ENCODE measurements at places on chromosomes 6 and 20.

DNA sequence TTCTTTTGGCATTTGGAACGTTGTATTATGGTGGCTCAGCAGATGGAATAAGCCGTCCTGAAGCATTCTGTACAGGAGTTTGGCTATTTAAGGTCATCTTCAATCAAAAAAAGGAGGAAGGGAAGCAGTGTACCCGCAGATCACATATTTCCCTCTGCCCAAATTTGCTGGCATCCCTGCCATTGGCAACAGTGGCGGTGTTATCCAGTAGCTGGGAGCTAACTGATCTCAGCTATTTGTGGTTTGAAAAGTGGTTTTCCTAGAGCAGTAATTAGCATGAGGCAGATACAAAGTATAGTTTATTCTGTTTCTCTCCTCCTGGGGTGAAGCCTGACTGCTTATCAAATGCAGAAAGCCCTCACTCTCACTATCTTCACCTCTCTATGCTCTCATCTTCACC lies 576.8 kb downstream of the QKI start:
- no peak for DNase-seq

GRCh38 chr6:148457137-148457842 lies 114.7 kb downstream of the SASH1 start:
- no peak for DNase-seq

- no peak for DNase-seq
Measured at GRCh38 chr6:122730775-122731386, 48.6 kb upstream of the FABP7 start.

DNA sequence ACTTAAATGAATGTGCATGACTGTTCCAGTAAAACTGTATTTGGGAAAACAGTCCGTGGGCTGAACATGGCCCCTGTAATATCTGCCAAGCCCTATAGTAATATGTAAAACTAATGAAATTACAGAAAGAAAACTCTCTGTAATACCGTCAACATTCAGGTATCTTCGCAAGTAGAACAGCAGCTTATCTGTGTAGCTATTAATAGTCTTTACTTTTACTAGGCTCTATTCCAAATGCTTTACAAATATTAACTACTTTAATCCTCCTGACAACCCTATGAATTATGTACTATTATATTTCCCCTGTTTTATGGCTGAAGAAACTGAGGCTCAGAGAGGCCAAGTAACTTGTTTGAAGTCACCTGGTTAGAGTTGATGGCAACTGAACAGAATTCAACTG lies 57.1 kb downstream of the DAAM2 start:
- DNase-seq = no peak

GRCh38 chr20:63206878-63207277 lies 9.1 kb downstream of the YTHDF1 start:
- no peak for DNase-seq

- no peak for DNase-seq
Measured at GRCh38 chr6:40671694-40672050, 84.5 kb upstream of the LRFN2 start.

DNA sequence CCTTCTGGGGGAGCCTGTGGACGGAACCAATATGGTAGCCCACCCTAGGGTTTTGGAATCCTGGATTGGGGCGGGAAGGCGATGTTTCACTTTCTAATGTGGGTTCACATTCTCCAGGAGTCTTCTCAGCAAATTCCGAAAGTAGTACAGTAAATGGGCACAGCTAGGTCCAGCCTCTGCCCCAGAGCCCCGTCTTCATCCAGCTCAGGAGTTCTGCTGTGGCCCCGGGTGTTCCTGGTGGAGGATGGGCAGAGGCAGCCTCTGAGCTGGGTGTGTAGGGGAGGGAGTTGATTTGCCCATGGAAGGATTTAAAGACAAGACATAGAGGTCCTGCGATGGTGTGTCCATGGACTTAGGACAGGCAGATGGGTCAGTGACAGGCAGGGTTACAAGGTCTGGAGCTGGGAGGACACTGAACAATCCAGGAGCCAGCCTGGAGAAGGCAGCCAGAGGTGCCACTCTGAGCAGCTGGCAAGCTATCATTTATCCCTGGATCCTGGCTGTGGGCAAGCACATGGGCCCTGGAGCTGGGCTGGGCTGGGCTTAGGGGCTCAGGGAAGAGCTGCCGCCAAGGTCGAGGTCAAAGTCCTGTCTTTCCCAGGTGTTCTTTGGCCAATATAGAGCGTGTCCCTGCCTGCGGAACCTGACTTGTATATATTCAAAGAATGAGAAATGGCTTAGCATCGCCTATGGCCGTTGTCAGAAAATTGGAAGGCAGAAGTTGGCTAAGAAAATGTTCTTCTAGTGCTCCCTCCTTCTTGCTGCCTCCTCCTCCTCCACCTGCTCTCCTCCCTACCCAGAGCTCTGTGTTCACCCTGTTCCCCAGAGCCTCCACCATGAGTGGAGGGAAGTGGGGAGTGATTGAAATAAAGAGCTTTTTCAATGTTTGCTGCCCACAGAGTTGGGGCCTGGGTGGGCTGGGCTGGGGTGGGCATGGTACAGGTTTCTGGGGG lies 6.7 kb downstream of the CLPSL1 start:
- DNase-seq = no peak

DNA sequence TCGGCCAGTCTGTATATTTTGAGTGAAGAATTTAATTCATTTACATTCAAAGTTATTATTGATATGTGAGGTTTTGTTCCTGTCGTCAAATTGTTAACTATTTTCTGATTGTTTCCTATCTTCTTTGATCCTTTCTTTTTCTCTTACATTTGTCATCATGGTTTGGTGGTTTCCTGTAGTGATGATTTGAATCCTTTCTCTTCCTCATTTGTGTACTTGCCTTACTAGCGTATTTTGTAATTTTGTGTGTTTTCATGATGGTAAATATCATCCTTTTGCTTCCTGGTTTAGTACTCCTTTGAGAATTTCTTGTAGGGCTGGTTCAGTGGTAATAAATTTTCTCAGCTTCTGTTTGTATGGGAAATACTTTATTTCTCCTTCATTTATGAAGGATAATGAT lies 151.7 kb upstream of the CEP162 start:
- no peak for DNase-seq

DNA sequence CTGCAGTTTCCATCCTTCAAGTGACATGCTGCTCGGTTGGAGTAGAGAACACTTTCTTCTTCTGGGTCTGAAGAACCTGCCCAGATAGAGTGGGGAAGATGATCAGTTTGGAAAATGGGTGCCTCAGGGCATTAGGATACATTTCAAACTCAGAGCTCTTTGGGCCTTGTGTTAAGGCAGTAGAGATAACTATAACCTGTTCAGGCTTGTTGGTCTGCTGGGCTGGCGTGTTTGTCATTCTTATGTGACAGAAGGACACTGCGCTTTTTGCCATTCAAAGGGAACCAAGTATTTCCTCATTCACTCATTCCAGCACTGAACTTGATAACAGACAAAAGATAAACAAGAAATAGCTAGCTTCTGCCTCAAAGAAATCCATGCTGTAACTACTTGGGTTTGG lies 3.8 kb downstream of the TOMM34 start:
- DNase-seq = no peak

DNA sequence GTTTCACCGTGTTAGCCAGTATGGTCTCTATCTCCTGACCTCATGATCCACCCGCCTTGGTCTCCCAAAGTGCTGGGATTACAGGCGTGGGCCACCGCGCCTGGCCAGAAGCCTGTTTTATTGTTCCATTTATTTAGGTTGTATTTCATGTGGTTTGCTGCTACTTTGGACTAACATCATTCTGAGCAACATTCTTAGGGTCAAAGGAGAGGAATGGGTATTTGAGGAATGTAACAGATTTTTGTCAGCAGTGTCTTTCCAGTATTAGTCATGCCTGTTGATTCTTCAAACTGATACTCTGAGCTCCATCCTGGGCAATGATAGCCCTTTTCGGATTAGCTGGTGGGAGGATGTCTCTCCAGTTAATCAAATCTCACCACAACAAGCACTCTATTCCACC lies 213.0 kb upstream of the CITED2 start:
- DNase-seq = no peak

DNA sequence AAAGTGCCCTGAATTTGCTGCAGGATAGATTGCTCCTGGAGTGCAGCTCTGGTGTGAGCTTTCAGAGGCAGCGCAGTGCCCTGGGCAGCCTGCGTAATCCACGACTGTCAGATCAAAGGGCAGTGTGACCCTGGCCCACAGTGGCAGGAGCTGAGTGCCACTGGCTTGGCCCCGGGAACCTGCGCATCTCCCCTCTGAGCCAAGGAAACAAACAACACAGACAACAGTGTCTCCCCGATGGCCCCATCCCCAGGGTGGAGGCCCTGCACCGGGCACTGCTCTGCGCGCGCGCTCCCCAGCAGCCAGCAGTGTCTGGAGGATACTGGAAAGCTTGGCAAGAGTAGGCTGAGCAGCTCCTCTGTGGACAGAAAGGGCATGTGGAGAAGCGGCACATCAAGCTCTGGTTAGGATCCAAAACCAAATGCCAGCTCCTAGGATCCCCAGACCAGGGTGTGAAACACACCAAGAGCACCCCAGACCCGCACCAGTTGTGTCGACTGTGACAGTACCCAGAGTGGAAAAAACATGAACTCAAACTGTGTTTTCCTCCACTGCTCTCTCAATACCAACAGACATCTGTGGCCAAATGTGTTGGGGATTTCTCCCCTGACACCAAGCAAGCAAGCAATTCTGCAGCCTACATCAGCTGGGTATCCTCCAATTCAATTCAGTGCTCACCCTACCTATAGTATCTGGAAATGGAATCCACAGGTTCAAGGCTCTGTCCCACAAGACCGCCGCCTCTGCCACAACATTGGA lies 26.7 kb downstream of the RBCK1 start:
- DNase-seq = no peak

DNA sequence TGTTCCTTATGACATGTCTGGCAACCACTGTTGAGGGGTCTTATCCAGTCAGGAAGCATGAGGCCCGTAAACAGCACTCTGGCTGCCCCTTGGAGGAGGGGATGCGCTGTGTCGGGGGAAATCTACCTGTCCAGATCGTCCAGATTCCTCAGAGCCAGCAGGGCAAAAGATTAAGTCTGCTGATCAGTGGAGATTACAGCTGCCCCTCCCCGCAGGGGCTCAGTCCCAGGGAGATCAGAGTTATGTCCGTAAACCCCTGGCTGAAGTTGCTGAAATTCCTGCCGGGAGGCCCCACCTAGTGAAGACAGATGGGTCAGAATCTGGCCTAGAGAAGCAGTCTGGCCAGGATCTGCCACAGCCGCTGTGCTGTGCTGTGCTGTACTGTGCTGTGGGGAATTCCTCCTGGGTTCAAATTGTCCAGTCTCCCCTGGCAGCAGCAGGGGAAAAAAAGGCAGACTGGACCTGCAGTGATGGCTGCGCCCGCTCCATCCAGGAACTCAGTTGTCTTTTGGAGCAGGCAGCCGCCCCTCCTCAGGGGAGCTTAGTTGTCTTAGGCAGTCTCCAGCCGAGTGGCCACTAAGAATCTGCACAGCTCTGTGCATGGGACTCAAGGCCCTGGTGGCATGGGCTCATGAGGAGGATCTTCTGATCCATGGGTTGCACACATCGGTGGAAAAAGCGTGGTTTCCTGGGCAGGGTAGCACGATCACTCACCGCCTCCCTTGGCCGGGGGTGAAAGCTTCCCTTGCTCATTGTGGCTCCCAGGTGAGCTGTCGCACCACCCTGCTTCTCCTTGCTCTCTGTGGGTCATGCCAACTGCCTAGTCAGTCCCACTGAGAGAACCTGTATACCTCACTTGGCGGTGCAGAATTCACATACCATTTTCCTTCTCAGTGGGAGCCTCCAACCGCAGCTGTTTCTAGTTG lies 1368.8 kb upstream of the ADGRB3 start:
- no peak for DNase-seq

- DNase-seq = no peak
Measured at GRCh38 chr6:123062670-123063069, 66.6 kb downstream of the CLVS2 start.

GRCh38 chr20:764255-764654 lies 4.0 kb downstream of the SLC52A3 start:
- no peak for DNase-seq

GRCh38 chr6:1665214-1665613 lies 55.5 kb downstream of the FOXC1 start:
- no peak for DNase-seq

DNA sequence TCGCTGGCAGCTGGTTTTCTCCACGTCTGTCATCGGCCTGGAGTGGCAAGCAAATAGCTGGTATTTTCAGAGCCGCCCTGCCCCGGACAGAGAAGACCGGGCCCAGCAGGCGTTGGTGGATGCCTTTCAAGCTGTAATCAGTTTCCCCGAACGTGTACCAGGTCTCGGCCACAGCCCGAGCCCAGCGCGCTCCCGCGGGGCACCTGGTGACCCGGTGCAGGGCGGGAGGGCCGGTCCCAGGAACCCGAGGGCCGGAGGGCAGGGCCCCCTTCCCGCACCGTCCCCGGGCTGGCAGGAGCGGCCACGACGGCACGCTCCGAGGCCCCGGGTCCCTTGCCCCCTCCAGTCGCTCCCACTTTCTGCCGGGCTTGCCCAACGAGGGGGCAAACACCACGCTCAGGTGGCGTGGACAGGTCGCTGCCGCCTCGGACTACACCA lies 348 bp upstream of the PYGB start:
- no peak for DNase-seq

DNA sequence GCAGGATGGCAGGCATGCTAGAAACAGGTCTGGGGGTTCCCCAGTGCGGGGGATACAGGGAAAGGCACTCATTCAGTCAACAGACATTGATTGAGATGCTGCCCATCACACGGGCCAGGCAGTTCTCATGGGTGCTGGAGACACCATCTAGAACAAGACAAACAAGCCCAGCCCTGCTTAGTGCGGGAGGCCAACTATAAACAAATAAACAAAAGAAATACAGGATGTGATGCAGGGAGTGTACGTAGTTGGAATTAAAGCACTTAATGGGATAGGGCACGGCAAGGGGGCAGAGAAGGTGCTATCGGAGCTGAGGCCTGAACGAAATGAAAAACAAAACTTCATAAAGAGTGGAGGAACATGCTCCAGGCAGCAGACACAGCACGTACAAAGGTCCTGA lies 169.3 kb downstream of the PREX1 start:
- no peak for DNase-seq

GRCh38 chr6:167341665-167342655 lies 17.1 kb downstream of the TTLL2 start:
- no peak for DNase-seq

GRCh38 chr6:1558388-1558787 lies 51.3 kb upstream of the FOXC1 start:
- no peak for DNase-seq

DNA sequence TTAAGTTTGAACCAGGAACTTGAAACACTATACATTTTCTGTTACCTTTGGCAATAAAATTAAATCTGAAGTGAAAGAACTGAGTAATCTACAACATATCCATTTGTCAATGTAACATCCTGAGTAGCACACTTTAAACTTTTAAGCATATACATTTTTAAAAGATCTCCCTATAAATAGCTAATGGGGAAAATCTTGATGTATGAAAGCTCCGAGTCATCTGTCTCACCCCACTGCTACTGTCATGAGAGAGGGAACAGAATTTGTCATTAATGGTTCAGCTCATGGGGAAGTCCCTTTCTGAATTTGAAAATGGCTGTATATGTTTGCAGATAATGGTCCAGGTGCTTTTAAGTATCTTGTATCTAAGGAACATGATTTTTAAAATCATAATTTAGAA lies 55.2 kb upstream of the NOX3 start:
- no peak for DNase-seq
